AG04450 (cell line): ENCODE measurements at places on chromosomes 16 and 17.

GRCh38 chr16:57127037-57127763 lies 34.8 kb downstream of the CPNE2 start:
- no peak for DNase-seq

- DNase-seq: no peak
Measured at GRCh38 chr16:53282328-53282727, 151.9 kb upstream of the RBL2 start.

DNA sequence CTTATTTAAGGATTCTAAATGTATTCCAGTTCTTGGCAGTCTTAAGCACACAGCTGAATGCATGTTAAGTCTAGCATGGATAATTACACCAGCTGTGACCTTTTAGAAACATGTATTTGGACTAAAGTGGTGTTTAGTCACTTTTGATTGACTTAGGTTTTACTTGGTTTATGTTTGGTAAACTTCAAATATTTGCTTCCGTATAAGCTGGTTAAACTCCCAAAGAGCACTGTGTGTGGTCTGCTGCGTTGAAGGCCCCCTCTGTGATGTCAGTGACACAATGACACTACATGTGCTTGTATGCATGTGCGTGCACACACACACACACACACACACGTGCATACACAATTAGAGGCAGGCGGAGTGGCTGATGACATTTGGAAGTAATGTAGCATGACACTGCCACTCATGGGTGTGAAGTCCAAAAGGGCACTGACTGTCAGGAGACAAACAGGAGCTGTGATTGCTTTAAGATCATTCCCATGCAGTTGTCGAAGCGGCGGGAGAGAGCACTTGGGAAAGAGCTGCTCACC lies 156.1 kb upstream of the CDH13 start:
- DNase-seq: no peak

DNA sequence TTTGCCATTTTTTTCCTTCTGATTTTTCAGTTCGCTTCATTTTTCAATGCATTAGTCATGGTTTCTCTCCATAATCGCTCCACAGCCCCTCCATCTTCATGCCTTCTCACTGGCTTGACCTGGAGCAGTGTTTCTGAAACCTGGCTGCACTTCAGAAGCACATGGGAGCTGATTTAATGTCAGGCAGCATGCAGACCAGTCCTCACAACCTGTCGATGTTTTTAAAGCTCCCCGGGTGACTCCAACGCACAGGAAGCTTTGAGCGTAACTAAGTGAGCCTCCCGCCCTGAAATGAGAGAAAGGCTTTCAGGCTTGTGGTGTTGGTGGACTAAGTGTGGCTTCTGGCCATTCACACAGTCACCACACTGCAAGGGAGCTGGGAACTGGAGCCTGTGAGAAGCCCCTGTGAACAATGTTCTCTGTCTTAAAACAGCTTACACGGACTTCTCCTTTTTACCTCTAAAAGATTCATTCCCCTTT lies 16.8 kb upstream of the DRG2 start:
- peak; percentile 3 for DNase-seq
